ENCODE measurements at places on chromosomes 5 and 9. TPM values are rescaled to one million over a fixed set of nuclear protein-coding genes. Genes with fewer than 3 reads are reported as not detected.

- no peak for DNase-seq
Measured at GRCh38 chr5:158413122-158413680, 554.3 kb upstream of the CLINT1 start.

DNA sequence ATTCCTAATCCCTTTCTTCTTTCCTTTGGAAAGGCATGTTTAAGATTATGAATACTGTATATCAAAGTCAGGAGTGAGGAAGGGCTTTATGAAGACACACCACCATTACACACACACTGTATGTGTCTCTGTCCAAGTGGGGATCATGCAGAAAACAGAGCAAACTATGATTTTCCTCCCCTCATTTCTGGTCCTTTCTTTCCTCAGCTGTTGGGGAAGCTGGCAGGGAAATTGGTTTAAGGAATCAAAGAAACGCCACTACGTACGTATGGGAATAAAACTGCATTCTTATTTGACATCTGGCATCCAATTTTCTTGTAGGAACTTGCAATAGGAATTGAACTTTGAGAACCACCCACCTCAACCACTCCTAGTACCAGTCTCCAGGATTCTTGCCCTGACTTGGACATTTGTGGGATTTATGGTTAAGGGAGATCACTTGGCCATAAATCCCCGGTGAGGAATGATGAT lies 125.8 kb downstream of the PDE4D start:
- peak; percentile 63 for DNase-seq

DNA sequence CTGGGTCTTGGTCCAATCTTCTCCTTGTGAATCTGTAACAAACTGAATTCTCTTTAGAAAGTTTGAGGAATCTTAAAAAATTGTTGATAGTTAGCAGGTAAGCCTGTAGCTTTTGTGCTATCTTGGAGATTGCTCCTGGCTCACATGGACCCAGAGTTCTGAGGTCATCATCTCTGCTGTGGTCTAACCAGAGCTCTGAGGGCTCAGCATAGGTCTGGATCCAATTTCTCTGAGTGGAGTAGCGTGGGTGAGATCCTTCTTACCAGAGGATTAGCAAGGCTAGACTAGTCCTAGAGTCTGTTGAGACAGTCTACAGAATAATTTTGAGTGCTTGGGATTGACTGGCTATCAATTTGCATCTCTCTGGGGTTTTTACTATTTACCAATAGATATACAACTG lies 60.5 kb upstream of the IL6ST start:
- peak; percentile 68 for DNase-seq

DNA sequence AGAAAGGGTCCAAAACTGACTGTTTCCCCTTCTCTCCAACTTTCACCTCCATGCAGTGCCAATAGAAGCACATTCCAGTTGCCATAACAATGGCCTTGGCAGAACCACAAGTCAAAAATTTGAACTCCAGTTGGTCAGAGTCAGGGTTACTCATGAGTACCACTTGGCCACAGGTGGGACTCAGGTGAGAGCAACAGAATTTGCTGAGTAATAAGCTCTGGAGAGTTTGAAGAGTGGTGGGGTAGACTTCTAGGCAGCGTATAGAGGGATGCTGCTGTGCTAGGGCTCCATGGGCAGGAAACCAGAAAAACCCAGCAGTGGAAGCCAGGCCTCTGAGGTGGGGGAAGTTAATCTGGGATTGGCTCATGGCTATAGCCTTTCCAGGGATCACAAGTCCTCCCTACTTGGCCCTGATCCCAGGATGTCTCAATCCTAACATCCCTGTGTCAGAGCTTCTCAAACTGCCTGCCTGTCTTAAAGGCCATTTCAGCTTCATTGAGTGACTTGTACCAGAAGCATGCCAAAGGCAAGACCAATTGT lies 30.2 kb downstream of the SNX18 start:
- DNase-seq: peak; percentile 55

DNA sequence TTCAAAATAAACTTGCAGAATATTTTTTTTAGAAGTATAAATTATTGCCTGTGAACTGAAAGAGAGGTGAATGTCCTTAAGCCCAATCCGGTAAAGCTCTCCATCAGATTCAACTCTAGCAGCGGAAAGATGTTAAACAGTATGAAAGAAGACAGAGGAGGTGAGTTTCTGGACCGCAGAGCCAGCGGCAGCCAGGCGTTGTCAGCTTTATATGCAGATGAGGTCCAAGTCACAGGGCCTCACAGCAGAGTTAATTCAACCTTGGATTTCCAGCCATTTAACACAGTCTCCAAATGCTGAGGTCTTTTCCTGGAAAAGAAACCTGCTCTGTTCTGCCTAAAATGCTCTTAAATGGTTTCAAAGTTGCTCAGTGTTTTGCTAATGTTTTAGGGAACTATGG lies 75.5 kb downstream of the OTULIN start:
- DNase-seq: no peak

Gene PHPT1
- 49.1 TPM for total RNA-seq

GRCh38 chr5:39712316-39713249 lies 287.8 kb upstream of the DAB2 start:
- DNase-seq: no peak

GRCh38 chr9:16223074-16223871 lies 647.2 kb downstream of the BNC2 start:
- DNase-seq: no peak

Gene ZNF483
- 14.2 TPM for total RNA-seq

GRCh38 chr9:134618163-134618832 lies 23.3 kb upstream of the COL5A1 start:
- DNase-seq: peak; percentile 87

Gene WNT8A
- 7.2 TPM for total RNA-seq

Gene C5orf63
- 8.2 TPM for total RNA-seq

DNA sequence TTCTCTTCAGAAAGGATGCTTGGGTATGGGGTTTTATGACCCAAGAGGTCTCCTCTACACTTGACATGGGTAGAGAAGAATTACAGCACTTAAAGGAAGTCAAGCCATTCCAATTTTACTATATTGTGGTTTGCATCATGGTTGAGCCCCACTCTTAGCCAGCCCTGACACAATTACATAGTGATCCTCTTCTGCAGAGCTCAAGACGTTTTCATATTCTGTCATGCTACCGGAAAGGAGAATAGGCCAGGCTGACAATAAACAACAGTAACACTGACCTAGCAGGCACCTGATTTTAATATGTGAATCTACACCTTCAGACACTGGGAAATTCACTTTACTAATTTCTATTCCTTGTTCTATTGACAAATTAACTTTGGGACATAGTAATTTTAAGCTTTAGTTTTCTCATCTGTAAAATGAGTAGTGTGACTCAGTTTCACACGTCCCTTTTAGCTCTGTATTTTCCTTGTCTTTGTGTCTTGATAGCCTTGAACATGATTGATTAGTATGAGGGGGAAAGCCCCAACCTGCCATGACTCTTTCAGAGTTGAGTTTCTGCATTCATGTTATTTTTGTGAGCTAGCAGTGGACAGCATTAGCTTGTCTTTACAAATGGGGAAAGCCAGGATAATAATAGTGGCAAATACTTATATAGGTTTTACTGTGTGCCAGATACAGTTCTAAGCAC lies 83.8 kb downstream of the SV2C start:
- DNase-seq: no peak

All from umbilical cord (tissue), 2 donors.